ENCODE measurements at places on chromosomes 5 and 9. TPM values are rescaled to one million over a fixed set of nuclear protein-coding genes. Genes with fewer than 3 reads are reported as not detected.

Gene LHX3
- total RNA-seq: not detected

Gene DBH
- total RNA-seq: not detected

Gene ARL14EPL
- not detected for total RNA-seq

Gene SELENOP
- total RNA-seq: 322 TPM

Gene RASGEF1C
- total RNA-seq: not detected

Gene OR1Q1
- total RNA-seq: not detected

Gene PCDHGC4
- total RNA-seq: 2.3 TPM

Gene FCN2
- total RNA-seq: not detected

Gene PNPLA7
- total RNA-seq: 3.4 TPM

Gene SGTB
- total RNA-seq: 5.8 TPM

Gene IL5
- not detected for total RNA-seq

Gene PCDHAC1
- not detected for total RNA-seq

Gene TAS2R1
- not detected for total RNA-seq

Gene MEGF10
- total RNA-seq: 1.1 TPM

Gene ITGA1
- total RNA-seq: 23.8 TPM

Gene ACTBL2
- total RNA-seq: not detected

DNA sequence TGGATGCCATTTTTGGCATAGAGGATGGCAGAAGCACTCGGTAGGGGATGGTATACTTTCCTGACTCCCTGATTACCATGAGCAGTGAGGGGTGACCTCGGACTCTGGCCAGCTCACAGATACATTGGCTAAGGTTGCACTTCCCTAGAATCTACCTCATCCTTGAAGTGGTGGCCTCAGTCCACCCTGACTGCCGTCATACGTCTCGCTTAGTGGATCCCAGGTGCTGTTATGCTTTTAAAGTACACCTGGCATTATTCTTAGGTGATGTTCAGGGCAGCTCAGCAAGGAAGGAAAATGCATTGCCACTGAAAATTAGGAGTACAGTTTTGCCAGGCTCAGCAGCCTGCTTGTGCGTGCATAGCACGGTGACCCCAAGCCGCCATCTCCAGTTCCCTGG, 87.3 kb downstream of the SYK start:
- no peak for DNase-seq

- DNase-seq: no peak
These were observed 38.8 kb downstream of the ITGA2 start for GRCh38 chr5:53027913-53028312.

- DNase-seq: no peak
These were observed 399.8 kb upstream of the MEF2C start for GRCh38 chr5:89282554-89283510.

- no peak for DNase-seq
These were observed 172.1 kb downstream of the GABBR2 start for GRCh38 chr9:98536542-98537173.

DNA sequence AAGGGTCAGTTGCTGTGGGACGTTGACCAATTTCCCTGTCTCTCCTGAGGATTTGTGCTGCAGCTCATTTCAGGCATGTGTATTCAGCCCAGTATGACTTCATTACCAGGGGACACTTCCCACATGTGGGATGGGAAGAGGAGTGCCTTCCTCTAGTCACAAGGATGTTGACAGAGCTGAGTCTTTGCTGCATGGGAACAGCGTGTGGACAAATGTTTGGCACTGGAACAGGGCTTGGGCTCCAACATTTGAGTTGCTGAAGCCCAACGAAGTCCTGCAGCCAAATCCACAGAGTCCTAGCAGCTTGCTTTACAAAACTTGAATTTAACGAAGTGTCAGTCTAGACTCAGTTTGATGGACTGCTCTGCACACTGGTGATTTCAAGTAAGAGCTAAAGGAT, 283.2 kb downstream of the SH3GL2 start:
- DNase-seq: no peak

- no peak for DNase-seq
These were observed 31.8 kb downstream of the RUSC2 start for GRCh38 chr9:35521708-35522107.

- no peak for DNase-seq
These were observed 212.4 kb downstream of the DTWD2 start for GRCh38 chr5:118775790-118776499.

DNA sequence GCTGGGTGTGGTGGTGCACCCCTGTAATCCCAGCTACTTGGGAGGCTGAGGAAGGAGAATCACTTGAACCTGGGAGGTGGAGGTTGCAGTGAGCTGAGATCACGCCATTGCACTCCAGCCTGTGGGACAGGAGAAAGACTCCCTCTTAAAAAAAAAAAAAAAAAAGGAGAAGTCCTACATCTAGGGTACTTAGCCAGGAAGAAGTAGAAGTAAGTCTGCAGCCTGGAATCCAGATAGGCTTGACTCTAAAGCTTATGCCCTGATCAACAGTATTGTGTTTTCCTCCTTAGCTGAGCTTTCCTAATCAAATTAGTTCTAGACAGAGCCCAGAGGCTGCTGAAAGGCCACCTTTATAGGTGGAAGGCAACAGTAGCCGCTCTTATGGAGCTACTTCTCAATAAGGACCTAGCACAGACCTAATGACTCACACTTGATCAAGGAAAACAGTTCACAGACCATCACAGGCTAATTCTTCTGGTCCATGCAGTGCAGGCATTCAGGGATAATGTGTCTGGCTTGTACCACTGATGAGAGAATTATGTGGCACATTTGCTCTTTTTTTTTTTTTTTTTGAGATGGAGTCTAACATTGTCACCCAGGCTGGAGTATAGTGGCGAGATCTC, 105.5 kb upstream of the KLF4 start:
- DNase-seq: no peak

DNA sequence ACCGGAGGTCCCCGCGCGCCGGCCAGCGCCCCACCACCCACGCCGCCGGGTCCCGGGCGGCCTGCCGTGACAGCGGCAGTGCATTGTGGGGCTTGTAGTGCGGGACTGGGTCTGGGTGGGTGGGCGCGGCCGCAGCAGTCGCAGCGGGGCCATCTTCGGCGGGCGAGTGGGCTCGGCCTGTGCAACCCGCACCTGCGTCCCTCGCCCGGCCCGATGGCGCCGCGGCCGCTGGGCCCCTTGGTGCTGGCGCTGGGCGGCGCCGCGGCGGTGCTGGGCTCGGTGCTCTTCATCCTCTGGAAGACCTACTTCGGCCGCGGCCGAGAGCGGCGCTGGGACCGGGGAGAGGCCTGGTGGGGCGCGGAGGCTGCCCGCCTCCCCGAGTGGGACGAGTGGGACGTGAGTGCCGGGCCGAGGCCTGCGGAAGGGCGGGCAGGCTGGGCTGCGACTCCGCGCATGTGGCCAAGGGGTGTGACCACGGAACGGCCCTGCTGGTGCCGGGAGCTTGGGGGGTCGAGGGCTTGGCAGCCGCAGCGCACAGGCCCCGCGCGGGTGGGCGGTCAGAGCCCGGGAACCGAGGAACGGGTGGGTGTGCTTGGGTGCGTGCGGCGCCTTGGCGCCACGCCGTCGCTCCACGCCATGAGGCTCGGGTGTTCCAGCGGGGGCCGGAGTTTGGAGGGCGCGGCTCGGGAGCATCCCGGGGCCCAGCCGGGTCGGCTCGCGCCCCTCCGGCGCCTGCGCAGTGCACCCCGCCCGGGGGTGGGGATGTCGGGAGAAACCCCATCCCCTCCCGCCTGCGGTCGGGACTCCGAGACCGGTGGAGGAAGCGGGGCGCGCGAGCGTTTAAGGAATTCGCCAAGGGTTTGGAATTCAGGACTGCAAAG, at the start of gene ARL10:
Gene ARL10, plus strand, starts transcription at position 137 of the 881 bp plus-strand sequence. Its CDS starts 77 bp downstream, at position 214.
- DNase-seq: no peak

- no peak for DNase-seq
These were observed 176.8 kb downstream of the ISOC1 start for GRCh38 chr5:129271308-129271707.

DNA sequence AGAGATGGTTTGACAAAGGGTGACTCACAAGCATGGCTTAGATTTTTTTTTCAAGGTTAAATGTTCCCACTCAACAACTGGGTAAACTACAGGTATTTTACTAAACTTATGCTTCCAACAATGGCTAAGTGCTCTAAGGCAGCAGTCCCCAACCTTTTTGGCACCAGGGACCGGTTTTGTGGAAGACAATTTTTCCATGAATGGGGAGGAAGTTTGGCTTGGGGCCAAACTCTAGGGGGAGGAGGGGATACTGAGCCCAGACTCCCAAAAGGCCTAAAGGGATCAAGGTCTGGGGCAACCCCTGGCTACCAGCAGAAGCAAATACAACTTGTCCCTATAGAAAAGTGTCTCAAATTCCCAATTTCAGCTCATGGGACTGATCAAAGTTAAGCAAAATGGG, 32.0 kb upstream of the HSD17B3 start:
- no peak for DNase-seq

DNA sequence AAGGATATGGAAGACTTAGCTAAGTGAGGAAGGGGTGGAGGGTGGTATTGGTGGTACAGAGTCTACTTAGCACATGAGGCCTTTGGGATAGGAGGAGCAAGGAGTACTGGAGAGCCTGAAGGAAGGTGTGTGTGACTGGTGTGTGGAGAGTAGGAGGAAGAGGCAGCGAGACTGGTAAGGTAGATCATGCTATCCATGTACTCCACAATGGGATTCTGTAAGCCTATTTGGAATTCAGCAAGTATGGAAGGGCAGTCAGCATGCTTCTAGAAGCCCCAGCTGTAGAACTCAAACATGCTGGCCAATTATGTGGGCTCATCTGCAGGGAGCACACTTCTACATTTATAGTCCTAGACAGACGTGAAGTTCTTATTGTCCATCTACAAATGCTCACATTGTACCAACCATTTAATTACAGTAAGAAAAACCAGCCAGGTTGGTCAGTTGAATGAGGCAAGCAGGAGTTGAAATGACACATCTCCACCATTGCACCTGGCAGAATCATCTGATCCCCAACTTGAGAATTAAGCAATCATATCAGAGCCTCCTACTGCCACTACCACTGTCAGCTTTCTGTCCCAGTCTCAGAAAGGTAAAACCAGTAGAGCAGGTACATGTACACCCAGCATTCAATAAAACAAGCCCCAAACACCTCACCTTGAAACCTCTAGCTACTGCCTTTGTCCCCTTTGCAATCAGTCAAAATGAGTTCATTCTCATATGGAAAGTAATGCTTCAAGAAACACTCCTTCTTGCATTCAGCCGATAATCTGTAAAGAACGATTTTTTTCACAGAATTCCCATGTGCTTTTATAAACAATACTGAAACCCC, 60.9 kb upstream of the GLRX start:
- DNase-seq: no peak

DNA sequence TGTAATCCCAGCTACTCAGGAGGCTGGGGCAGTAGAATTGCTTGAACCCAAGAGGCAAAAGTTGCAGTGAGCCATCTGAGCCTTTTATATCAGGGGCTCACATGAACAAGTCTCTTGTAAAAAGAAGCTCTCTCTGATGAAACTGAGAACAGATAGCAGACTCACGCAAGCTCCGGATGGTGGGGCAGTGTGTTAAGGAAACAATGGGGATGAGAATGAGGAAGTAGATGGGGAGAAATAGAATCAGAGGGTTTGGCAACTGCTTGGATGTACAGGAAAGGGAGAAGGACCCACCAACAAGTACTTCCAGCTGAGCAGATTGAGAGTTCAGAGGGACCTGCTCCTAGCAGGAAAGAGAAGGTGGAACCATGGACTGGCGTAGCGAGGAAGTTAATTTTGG, 18.6 kb downstream of the TMEM252 start:
- no peak for DNase-seq

DNA sequence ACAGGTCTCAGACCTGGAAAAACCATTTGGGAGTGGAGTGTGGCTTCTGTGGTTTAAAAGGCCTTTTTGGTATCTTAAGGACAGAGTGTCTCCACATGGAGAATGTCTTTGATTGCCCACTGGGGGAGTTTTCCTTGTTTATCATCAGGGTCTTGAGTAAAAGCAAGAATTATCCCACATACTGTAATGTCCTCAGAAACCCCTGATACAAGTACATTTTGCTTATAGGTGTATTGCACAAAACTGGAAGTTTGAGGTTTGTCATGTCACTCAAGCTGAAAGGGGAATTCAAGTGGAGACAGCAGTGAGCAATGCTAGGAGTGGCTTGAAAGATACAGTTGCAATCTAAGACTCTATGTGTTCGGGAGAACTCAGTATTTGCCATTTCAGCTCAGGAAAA, 62.7 kb upstream of the GRAMD2B start:
- DNase-seq: no peak

DNA sequence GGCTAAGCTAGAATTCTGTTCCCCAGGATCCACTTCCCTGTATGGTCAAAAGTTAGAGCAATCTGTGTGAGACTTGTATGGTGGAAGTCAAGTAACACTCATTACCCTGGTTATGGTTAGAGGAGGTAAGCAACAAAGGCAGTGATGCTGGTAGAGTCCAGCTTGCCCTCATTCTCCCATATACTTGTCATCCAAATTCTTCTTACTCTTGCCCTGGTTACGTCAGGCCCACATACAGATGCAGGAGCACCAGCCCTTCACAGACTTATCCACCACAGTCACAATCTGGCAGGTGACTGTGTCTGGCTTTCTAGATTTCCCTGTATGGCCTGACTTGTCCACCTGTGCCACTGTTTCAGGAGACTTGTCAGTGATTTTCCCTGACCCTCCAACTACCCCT, 35.4 kb downstream of the PGGT1B start:
- no peak for DNase-seq

GRCh38 chr9:134694714-134695113, 53.1 kb downstream of the COL5A1 start:
- no peak for DNase-seq

DNA sequence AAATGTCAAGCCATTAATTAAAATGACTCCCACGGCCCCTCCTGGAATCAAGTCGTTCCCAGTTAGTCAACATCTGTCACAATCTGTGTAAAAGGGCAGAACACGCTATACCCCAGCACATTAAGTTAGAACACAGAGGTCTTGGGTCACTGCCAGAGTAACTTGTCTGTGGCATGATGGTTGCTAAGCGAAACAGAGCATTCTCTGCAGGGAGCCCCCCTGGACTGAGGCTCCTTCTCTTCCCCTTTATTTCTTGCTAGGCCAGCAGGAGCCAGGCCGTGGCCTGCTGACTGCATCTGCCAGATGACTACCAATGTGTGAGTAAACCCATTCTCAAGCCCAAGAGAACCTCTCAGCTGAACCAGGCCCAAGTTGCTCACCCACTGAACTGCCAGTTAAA, 51.9 kb upstream of the ZBED3 start:
- no peak for DNase-seq

GRCh38 chr5:152177626-152178349, 227.3 kb downstream of the NMUR2 start:
- DNase-seq: no peak

- DNase-seq: no peak
These were observed 5.4 kb downstream of the RGS3 start for GRCh38 chr9:113468716-113469448.

- no peak for DNase-seq
These were observed 122.0 kb downstream of the DRD1 start for GRCh38 chr5:175321927-175322532.

GRCh38 chr9:130728721-130729120, 35.1 kb downstream of the EXOSC2 start:
- no peak for DNase-seq

- no peak for DNase-seq
These were observed 65.7 kb upstream of the ZNF462 start for GRCh38 chr9:106797299-106797698.

GRCh38 chr9:91415290-91415689, 8.3 kb downstream of the NFIL3 start:
- DNase-seq: no peak
